ENCODE measurements at places on chromosomes 6 and 20.

GRCh38 chr6:54238396-54238795 lies 69.8 kb upstream of the TINAG start:
- DNase-seq: no peak

DNA sequence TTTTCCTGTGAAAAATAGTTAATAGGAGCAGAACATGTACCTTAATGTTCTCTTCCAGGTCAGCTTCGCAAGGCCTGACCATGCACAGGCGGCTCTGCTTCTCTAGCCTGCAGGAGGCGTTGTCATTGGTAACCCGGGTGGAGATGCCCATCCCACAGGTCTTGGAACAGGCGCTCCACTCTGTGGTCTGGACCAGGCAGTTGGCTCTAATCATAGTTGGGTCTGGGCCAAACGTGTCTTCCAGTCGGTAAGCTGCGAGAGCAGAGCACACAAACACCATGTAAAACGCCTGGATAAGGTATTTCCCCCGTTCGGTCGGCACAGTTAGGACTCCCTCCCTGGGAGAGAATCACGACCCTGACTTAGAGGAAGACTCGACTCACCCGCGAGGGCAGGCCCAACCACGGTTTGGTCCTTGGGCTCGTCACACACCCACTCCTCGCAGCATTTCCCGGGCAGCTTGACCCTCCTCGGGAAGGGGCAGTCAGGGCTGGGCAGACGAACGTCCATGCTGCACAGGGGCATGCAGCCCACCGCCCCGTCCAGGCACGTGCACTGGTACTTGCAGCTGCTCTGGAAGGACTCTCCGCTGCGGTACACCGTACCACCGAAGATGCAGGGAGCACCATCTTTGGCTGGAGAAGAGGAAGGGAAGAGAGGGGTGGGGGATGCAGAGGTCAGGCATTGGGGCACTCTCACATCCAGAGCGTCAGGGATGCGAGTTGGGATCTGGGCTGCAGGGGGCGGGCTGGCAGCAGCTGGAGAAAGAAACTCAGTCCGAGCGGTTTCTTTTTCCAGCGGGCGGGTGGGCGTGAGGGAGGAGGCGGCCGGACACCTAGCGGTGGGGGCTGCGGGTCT lies 1.0 kb downstream of the CCN2 start:
- DNase-seq: peak; percentile 58

GRCh38 chr6:42075159-42075838 lies 25.0 kb downstream of the TAF8 start:
- DNase-seq: peak; percentile 55

DNA sequence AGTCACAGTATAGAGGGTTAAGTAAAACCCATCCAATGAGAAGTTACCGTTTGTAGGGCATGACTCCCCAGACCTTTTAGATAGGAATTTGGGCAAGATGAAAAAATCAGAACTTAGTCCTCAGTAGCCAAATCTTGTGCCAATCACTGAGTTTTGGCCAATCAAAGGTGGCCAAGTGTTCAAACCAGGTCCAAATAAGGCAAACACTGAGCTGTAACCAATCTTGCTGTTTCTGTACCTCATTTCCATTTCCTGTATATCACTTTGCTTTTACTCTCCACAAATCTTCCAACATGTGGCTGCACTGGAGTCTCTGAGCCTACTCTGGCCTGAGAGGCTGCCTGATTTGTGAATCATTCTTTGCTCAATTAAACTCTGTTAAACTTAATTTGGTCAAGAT lies 81.8 kb upstream of the GPR6 start:
- DNase-seq: no peak

GRCh38 chr6:89434954-89435353 lies 2.0 kb downstream of the ANKRD6 start:
- no peak for DNase-seq

- DNase-seq: no peak
Observed at GRCh38 chr20:62402456-62403150, 4.5 kb downstream of the CABLES2 start.

DNA sequence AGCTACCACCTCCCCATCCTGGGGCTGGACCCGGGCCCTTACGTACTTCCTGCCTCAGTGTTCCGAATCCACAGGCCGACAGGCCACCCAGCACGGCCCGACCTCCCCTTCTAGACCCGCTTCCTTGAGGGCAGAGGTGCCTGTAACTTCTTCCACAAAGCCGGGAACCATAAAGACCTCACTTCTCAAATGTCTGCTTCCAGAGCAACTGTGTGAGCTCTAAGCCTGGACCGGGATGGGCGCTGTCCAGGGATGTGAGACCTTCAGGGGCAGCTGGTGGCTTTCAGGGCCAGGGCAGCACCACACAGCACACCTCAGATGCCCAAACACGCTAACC lies 9.3 kb downstream of the SLC2A4RG start:
- no peak for DNase-seq

DNA sequence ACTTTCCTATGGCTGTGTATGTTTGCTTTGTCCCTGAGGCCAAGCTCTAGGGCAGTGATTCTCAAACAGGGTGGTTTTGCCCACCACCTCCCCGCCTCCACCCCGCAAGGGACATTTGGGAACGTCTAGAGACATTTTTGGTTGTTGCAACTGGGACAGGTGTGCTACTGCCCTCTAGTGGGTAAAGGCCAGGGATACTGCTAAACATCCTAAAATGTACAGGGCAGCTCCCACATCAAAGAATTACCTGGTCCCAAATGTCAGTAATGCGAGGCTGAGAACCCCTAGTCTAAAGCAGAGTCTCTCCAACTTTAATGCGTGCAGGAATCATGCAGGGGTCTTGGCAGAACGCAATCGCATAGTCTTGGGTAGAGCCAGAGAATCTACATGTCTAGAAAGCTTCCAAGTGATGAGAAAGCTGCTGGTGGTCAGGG lies 5.1 kb downstream of the KCNS1 start:
- peak; percentile 50 for DNase-seq

GRCh38 chr6:132814716-132815570 lies 574 bp downstream of the RPS12 start:
- DNase-seq: no peak

- no peak for DNase-seq
Observed at GRCh38 chr6:2078888-2079287, 166.5 kb downstream of the GMDS start.

- no peak for DNase-seq
Observed at GRCh38 chr6:150068151-150068550, 770 bp downstream of the ULBP3 start.

DNA sequence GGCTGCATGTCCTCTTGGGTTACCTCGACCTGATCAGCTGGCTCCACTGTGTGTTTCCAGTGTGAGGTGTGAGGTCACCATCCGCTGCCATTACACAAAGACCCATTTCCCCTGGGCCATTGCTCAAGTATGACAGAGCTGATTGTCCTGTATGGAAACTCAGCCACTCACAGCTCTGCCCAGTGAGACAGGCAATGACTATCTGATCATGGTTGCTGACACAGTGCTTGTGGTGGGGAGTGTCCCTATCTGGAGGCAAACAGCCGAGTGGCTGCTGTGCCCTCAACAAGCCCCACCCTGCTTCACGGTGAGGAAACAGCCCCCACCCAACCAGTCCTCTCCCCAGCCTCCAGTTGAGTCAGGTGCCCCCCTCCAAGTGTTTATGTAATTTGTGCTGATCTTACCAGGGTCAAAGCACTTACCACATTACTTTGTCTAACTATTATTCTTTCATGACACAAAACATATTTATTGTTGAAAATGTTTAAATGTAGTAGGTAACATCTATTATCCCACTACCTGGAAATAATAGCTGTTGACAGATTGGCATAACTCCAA lies 11.7 kb upstream of the MAPK13 start:
- DNase-seq: no peak

DNA sequence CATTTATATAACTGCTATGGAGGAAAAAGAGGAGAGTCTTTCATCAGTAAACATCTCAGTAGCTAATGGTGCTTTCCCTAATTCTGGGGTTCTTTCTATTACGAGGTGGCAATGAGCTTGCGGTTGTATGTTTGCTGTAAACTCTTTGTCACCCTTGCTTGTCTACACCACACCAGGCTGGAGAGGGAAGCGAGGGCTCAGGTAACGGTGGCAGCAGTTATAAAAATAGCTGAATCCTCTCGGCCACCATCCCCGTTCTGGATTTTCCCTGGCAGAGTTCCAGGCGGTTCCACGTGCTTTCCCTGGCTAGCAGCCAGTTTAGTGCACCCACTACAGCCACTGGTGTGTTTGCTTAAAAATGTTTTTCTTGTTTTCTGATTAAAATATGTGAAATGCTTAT lies 39.0 kb downstream of the MAS1 start:
- DNase-seq: no peak

DNA sequence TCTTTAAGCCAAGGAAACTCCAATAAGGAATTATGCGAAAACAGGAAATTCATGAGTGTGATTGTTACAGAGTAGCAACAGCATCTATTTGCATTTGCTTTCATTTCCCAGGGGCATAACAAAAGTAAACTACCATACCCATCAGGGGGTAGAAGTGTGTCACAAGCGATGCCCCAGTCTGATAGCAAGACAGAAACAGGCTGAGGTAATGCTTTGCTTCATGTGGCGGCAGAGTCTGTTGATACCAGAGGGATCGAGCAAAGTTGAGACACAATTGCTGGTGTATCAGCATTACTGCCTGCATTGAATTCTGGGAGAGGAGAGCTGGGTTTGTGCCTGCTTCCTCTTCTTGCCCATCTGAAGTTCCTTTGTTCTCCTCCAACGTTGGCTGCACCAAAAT lies 51.2 kb upstream of the LYRM2 start:
- peak; percentile 67 for DNase-seq

GRCh38 chr6:5328800-5329199 lies 67.5 kb downstream of the FARS2 start:
- DNase-seq: no peak

GRCh38 chr6:2753110-2753489 lies 2.4 kb upstream of the MYLK4 start:
- DNase-seq: no peak

- no peak for DNase-seq
Observed at GRCh38 chr6:21912151-21912832, 318.7 kb downstream of the SOX4 start.

- DNase-seq: no peak
Observed at GRCh38 chr6:13048113-13048512, 280.2 kb downstream of the TBC1D7 start.

DNA sequence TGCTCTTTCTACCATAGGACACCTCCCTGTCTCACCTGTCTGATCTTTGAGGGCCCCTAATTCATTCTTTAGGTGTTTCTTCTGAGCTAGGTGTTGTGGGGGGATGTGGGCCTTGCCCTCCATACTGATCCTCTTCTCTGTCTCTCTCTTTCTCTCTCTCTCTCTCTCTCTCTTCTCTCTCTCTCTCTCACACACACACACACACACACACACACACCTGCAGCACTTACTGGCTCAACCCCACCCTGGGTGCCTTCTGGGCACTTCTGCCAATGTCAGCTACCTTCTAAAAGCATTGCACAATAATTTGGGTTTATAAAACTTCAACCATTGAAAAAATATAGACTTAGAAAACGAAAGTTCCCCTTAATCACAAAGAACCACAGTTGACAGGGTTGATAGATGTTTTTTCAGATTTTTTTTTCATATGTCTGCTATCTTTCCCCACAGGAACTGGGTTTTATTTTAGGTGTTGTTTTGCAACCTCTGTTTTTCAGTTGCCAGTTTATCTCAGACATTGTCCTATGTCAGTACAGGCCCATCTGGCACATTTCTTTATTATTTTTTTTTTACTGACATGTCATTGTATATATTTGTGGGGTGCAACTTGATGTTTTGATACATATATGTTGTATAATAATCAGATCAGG lies 28.1 kb downstream of the PKIG start:
- no peak for DNase-seq

DNA sequence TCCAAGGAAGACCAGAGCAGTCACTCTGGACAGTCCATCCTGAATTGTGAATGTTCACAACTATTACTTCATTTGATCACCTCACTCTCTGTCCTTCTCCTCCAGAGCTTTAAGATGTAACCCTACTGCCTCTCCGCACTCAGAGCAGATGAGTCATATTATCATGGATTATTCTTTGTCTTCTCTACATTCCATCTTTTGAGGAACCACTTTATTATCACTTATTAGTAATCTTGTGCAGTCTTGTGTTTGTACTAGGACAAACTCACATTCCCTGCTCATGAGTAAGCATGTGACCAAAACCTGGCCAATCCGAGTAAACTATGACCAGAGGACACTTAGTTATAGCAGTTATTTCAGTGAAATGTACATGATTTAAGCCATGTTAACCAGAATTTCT lies 401.5 kb upstream of the ADGRB3 start:
- no peak for DNase-seq

DNA sequence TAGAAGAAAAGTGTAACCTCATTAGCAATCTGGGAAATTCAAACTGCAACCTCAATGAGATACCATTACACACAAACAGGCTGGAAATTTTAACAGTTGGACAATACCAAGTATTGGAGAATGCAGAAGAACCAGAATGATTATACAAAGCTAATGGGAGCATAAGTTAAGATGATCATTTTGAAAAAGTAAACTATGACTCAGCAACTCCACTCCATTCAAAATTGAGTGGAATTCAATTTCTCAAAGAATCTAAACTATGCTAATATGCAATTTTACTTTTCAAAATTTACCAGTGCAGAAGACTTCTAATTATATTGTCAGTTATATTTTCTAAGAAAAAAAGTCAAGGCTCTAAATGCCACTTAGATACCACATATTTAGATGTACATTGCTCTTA lies 17.2 kb downstream of the GPLD1 start:
- DNase-seq: no peak

- DNase-seq: no peak
Observed at GRCh38 chr6:158475344-158476302, 84.3 kb upstream of the TMEM181 start.

GRCh38 chr6:169232507-169232931 lies 21.1 kb downstream of the THBS2 start:
- DNase-seq: no peak

Data from hippocampal formation (tissue), 2 donors.